RKO (cell line): ENCODE measurements at places on chromosomes 5 and 9.

DNA sequence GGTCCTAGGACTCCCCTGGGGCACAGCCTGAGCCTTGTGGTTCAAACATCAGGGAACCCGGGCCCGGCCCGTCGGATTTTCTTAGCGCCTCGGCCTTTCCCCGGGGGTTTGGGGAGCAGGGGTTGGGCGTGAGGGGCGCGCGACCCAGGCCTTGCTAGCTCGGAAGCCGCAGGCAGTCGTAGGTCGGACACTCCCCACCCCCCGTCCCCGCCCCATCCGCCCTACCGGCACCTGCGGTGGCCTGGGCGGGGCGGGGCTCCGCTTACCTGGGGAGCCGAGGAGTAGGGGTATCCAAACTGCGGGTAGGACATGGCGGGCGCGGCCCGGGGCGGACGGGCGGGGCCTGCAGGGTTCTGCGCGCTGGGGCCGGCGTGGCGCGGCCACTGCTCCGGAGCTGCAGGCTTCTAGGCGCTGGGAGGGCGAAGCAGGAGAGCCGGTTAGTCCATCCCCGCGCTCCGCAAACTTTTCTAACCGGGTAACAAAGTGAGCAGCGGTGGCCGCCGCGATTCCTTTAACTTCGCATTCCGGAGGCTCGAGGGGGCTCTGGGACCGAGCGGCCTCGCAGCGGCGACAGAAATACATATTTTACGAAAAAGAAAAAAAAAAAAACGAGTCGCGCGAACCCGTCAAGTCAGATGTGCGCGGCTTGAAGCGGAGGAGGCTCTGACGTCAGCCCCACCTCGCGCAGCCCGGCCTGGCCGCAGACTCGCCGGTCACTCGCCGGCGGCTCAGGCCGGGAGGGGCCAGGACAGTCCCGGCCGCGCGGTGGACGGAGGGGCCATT lies at the start of gene IRX4:
Gene IRX4, minus strand, starts transcription at position 589 of the 783 bp plus-strand sequence. Its CDS starts 278 bp downstream, at position 311.
- no peak for DNase-seq

DNA sequence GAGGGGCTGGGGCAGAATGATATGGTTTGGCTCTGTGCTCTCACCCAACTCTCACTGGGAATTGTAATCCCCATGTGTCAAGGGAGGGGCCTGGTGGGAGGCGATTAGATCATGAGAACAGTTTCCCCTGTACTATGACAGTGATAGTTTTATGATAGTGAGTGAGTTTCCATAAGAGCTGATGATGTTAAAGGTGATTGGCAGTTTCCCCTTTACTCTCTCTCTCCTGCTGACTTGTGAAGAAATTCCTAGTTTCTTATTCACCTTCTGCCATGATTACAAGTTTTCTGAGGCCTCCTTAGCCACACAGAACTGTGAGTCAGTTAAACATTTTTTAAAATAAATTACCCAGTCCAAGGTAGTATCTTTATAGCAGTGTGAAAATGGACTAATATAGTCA lies 120.4 kb upstream of the CDH9 start:
- no peak for DNase-seq

- no peak for DNase-seq
Observed at GRCh38 chr5:176719113-176719739, 71.9 kb downstream of the TSPAN17 start.

- DNase-seq: no peak
Observed at GRCh38 chr5:141867651-141868050, 10.6 kb downstream of the PCDH1 start.

DNA sequence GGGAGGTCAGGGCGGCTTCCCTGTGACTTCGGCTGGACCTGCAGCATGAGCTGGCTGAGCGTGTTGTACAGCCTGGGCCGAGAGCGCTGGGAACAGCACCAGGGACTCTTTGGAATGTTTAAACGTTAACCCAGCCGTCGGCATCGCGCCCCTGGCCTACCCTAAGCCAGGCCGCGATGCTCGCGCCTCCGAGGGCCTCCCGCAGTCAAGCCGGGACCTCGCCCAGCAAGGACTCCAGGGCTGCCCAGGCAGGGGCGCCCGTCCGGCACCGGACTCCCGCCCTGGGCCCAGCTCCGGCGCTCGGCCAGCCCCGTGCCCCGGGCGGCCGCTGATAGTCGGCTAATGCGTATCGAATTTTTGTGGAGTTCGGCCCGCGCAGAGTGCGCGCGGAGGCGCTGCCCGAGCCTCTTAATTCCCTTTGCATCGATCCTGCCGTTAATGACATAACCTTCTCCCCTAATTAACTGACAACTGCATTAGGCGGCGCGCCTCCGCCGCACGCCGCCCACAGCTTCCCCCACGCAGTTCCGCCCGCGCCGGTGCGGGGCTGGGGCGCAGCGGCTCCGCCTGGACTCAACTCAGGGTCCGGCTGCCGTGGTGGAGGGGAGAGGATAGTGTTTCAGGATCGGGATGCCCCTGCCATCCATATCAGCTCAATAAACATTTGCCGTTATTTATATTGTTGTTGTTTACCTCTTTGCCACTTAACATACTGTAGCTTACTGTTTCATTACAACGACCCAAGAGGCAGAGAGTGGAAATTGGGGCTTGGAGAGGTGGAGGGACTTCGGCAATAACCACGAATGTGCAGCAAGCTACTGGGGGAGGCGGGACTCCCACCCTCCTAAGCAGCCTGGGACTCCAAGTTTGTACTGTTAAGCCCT lies 28.8 kb upstream of the CDC23 start:
- no peak for DNase-seq

DNA sequence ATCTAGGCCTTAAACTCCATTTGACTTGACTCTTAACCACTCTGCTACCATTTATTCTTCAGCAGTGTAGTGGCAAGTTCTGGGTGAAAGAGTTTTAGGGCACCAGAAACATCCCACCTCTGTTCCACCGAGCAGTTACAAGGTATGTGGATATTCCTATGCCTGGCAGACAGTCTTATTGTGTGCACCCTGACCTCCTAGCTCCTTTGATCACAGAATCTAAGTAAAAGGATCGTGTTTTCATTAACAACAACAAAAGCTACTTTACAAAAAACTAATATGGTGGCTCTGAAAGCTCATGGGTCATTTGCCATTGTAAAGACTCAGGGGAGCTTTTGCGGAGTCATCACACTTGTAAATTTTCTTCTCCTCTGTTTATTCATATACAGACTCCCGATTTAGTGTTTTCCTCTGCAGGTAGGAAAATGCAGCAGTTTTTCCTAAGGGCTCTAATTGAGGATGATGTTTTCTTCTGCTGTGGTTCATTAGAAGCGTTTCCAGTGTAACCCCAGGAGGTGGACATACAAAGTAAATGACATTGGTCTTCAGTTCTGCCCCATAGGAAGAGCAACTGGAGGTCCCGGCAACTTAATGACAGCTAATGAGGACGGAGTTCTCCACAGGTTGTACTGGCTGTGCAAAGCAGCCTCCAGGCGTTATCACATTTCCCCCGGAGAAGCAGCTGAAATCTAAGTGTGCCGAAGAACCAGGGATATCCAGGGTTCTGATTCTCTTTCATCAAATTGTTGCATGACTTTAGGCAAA lies 78.2 kb downstream of the ATP10B start:
- no peak for DNase-seq
